ENCODE measurements at places on chromosomes 4 and X.
A peak's percentile ranks its signal among the peaks of the same experiment; 100 is the strongest.

DNA sequence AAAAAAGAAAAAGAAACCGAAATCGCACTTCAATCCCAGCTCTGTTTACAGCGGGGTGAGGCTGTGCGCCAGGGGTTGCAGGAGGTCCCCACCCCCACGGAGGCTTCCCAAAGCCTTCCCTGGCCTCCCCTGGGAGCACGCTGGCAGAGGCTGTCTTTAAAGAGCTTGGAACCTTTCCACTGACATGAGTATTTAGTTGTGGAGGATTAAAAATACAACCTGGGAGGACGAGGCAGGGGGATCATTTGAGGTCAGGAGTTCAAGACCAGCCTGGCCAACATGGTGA lies 69.1 kb downstream of the PPP2R2C start:
- DNase-seq = no peak

DNA sequence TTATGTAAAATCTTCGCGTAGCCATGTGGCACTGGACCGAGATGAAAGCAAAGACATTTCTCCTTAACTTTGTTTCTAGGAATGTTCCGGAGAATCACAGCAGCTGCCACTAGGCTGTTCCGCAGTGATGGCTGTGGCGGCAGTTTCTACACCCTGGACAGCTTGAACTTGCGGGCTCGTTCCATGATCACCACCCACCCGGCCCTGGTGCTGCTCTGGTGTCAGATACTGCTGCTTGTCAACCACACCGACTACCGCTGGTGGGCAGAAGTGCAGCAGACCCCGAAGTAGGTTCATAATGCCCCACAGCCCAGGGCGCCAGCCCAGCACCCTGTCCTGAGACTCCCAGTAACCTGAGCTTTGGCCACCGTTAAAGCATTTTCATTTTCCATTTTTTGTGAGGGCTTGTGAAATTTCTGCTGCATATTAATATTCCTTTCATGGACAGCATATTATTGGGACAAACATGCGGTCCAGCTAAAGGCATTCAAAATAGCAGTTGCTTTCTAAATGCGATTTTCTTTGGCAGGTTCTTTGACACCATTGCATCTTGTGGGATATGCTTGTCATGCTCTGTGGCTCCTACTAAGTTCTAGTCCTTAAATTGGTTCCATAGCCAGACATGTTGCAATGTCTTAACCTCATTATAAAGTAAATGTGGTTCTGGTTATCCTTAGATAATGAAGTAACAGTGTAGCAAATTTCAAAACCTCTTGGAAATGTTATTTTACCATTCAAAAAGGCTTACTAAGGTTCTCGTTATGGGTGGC lies 49.1 kb upstream of the MSANTD1 start:
- no peak for DNase-seq

GRCh38 chrX:39507617-39508299 lies 590.0 kb downstream of the BCOR start:
- no peak for DNase-seq

DNA sequence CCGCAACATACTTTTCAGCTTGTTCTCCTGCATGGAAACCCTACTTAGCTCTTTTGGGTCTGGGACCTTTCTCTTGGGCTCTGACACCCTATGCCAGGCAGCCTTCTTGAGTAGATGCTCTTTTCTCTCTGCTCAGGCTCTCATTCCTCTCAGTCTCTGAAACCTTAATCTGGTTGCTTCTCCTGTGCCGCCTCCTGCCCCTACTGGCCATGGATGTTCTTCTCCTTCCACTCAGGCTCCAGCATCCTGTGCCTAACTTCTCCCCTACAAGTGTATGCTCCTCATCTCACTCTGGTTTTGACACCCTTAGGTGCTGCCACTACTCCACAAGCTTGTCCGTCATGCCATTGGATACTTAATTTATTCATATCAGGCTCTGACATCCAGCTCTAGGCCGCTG lies 15.2 kb downstream of the BLTP1 start:
- DNase-seq = no peak

GRCh38 chr4:148261848-148262247 lies 180.4 kb downstream of the NR3C2 start:
- no peak for DNase-seq

DNA sequence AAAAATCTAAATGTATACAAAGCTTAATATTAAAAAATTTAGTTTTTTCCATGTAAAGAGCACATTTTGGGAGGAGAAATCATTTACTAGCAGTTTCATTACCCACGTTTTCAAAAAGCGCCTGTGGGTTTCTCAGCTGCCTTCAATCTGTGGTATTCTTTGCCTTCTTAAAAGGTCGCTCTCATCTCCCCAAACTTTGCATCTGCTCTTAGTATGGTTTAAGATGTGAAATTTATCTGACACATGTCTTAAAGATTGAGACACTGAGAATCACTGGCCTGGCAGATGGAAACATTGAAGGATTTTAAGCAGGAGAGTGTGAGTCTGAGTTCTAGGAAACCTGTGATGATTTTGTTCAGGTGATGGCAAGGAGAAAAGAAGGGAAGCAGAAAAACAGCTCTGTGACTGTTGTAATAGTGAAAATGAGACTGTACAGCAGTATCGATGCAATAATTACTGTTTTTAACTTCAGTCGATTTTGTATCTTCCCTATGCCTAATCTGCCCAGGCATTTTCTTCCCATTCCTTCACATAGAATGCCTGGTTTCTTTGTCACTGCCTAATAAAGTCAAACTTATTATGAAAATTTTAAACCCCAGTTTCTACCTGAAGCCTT lies 75.9 kb downstream of the PAQR3 start:
- no peak for DNase-seq

GRCh38 chrX:150303386-150304097 lies 59.6 kb upstream of the MAMLD1 start:
- DNase-seq = no peak

DNA sequence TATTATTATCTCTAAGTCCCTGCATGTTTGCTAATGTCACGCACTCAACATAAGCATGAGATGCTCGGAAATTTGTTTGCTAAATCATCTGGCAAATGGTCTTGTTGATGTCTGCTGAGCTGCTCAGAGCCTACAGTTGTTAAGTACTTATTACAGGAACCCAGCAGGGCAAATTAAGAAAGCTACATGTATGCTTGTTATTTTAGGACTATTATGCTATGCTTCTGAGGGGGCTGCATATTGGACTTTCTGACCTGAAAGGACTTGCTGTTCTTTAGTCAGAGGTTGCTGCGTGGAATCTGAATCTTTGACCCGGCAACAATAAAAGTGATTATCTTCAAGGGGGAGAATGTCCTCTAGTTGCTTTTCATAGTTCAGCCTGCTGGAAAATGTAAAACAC lies 36.3 kb upstream of the TENM3 start:
- no peak for DNase-seq

DNA sequence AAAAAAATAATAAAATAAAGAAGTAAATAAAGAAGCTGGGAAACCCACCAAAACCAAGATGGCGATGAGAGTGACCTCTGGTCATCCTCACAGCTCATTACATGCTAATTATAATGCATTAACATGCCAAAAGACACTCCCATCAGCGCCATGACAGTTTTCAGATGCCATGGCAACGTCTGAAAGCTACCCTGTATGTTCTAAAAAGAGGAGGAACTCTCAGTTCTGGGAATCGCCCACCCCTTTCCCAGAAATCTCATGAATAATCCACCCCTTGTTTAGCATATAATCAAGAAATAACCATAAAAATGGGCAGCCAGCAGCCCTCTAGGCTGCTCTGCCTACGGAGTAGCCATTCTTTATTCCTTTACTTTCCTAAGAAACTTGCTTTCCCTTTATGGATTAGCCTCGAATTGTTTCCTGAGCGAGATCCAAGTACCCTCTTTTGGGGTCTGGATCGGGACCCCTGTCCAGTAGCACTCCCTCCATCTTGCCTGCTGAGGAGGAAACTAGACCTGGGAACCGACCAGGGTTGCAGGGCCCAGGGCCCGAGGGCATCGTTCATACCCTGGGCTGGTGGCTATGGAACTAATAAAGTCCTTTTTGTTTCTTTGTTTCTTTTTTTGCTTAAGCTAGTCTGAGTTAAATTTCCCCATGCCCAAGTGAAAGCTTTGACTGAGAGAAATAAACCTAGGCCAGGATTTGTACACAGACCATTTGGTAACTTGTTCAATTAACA lies 30.9 kb downstream of the HTT-AS start:
- no peak for DNase-seq

GRCh38 chr4:15913631-15913970 lies 24.9 kb downstream of the FGFBP1 start:
- no peak for DNase-seq

DNA sequence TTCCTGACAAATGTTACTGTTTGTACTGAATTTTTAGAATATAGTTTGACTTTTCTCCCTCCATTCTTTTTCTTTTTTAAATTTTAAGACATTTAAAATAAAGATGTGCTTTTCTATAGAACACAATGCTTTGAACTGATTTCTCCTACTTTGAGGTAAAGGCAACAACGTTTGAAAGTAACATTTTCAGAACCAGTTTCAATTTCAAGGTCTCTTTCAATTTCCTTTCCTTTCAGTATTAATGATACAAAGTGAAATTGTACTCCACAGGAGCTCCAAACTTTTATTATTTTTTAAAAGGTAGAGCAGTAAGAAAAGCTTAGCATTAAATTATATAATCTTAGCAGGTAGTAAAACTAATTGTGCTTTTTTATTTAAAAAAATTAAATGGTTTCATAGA lies 54.9 kb downstream of the NDST4 start:
- no peak for DNase-seq

DNA sequence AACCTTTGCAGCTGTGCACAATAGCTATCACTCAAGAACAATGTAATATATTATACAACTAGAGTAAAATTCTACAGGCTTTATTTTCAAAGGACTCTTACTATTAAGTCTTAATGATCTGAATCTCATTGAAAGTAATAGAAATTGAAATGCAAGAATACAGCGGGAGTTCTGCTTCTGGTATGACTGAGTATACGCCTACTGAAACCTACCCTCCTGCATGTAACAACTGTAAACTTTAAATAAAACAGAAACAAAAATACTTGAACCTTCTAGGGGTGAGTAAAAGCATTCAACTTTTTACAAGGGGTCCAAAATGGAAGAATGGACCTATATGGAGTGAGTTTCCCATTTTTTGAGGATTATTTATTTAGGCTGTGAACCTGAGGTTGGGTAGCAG lies 13.5 kb downstream of the DCHS2 start:
- no peak for DNase-seq

DNA sequence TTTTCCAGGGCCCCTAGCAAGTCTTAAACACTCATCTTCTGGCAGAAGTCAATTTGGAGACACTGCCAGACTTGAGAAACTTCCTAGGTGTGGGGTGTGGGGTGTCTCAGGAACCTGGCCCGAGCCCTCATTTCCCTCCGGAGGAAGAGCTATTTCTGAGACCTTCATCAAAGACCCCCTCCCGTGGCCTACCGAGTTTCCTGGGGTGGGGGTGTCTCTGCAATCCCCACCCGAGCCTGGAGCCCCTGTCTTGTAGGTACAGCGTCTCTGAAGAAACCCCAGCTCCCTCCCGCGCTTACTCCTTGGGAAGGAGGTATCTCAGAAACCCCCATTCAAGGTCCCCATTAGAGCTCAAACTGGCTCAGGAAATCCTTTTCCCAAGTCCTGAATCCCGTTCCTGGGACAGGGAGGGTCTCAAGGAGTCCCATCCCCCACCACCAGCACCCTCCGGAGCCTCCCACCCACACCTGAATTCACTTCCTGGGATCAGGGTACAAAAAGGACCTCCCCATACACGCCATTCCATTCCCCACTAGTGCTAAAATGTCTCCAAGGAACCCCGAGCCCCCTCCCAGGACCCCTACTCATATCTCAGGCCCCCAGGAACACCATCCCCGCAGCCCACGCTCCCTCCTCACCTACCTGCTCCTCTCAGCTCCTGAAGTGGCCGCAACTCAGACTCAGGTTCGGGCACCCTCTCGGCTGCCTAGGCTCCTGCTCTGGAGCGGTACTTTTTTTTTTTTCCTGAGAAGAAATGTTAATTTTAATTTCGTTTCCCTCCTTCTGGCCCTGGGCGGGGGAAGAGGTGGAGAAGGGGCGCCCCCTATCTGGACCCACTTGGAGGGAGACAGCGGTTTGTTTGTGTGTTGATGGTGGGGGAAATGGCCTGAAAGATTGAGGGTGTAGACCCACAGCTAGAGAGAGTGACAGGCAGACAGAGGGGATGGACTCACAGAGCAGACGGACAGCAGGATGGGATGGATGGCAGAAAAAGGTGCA lies 1.1 kb downstream of the SLC38A5 start:
- peak; percentile 13 for DNase-seq

- DNase-seq = no peak
Observed at GRCh38 chrX:153059191-153060094, 3.2 kb downstream of the PNMA3 start.

DNA sequence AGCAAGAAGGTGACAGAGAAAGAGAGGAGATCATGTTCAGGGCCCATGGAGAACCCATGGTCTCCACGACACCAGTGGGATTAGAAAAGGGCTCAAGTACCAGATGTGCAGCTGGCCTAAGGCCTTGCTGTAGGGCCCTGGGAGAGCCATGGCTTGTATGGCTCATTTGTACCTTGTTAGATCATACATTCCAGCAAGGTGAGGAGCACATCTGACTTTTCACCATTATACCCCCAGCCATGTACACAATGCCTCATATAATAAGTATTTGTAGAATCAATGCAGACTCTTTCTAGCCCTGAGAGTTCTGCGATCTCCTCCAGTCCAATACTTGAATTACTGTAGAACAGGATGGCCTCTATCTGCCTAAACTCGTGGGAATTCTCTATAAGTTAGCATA lies 94.2 kb upstream of the MAP3K15 start:
- DNase-seq = no peak

DNA sequence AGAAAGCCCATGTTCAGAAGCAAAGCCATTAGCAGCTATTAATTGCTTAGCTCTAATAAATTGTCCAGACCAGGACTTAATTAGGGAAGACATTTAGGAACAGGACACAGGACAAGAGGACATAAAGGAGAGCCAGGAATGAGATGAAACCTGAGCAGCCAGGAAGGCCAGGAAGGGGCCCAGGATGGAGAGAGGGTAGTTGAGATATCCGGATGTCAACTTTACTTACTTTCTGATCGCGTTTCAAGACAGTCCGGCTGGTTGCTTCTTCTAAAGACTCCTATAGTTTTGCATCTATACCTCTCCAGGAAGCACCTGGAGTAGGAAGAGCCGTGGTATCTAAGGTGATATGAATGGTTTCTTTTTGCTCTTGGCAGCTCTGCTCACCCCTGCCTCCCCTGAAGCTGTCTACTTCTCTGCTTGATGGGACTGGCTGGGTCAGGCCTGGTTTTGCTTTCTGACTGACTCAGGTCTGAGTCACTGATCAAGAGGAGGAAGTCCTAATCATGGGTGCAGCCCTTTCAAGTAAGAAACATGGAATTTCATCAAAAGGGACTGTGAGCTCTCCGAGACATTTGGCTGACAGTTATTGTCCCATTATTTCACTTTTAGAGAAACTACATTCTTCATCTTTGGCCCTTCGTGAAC lies 733.3 kb downstream of the RPA4 start:
- no peak for DNase-seq

GRCh38 chr4:12445711-12446235 lies 1017.1 kb upstream of the HS3ST1 start:
- no peak for DNase-seq

All from activated CD4-positive, alpha-beta T cell treated with anti-CD3 and anti-CD28 coated beads for 1 hour (primary cell).